HT-29 (cell line): ENCODE measurements at places on chromosomes 2 and 18.
A peak's percentile ranks its signal among the peaks of the same experiment; 100 is the strongest.

- no peak for DNase-seq
Measured at GRCh38 chr2:221655300-221655699, 83.2 kb upstream of the EPHA4 start.

DNA sequence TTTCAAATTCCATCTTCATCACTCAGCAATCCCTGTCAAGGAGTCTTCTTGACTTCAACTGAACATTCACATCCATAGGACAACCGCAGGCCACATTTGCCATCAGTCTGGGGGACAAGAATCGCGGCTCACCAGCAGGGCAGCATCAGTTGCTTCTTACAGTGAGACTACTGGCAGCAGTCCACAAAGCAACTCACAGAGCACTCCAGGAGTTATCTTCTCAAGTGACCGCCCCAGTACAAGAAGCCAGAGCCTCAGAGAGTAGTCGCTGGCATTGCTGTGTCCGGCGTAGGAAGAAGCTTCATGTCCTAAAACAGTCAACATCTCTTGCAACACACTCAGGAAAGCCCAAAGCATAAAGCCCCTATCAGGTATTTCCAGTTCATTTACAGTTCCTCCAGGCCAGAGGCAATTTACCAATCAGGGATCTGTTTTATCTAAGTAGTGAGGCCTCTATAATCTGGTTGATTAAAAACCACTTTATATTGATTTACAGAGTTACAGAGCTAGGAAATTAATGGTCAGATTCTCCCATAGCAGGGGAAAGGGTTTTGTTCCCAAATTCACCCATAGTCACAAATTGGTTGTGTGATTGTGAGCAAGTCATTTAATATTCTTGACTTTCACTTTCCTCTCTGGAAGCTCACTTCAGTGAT is 177.3 kb downstream of the NBAS start:
- DNase-seq: no peak

DNA sequence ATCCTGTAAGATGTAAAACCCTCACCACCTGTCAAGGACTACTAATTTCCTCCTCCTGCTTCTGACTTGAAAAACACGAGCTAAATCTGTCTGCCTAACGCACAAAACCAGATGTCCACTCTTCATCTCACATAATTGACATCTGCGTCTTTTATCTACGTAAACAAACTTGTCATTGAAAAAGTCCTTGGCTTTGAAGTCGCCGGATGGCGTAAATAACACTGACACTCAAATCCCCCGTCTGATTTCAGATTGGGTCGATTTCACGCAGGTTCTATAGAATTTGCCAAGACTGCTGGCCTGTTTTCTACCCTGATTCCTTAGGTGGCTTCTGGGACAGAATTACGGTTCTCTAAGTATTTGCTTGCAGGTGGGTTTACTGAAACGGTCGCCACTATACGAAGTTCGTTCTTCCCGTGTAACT is 539 bp upstream of the MOB4 start:
- DNase-seq: peak; percentile 48

GRCh38 chr2:214107726-214108125 is 303.1 kb upstream of the VWC2L start:
- DNase-seq: no peak

DNA sequence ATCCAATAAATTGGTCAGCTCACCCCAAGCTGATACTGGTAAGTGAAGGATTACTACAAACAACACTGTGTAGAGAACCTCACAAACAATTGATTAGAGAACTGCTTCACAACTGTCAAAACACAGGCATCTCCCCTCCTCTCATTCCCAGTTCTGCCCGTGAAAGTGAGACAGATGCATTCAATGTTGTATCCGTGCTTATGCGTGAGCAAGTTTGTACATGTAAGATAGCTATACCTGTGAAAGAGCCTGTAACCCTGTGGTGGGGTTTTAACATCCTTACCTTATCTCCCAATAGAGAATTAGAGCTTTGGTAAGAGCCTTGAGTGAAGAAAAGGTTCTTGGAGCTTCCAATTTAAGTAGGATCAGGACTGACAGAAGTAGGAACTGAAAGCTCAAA is 9.1 kb downstream of the MARCHF4 start:
- DNase-seq: no peak

- DNase-seq: no peak
Measured at GRCh38 chr18:44609181-44609941, 71.3 kb upstream of the SETBP1 start.
